CD4-positive, alpha-beta T cell (primary cell): ENCODE measurements at places on chromosomes 11 and 22.

DNA sequence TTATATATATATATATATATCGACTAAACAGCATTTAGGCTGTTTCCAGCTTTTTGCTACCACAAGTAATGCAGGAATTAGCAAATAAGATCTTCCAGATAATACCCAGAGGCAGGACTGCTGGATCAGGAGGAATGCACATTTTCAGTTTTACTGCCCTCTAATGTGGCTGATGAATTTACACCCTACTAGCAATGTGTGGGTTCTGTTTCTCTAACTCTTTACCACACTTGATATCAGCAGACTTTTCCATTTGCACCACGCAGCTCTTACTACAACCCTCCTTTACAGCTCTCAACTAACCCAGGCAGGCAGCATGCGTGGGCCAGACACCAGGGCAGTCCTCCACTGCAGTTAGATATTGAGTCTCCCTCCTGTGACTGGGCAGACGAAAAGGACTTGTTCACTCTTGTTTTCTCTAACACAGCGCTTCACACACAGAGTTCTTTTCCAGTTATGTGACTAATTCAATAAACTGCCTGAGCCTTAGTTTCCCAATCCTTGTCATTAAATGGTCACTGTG is 67.7 kb downstream of the IGLL5 start:
- H3K4me1 ChIP-seq: peaks cover 4% of the 10 kb centered on the region
- H3K36me3 ChIP-seq: no peaks in the 10 kb centered on the region
- no peak for DNase-seq
- no peak overlapping the region for H3K4me3 ChIP-seq
- no peak overlapping the region for H3K27ac ChIP-seq
- peaks cover 23% of the 10 kb centered on the region for H3K27me3 ChIP-seq

DNA sequence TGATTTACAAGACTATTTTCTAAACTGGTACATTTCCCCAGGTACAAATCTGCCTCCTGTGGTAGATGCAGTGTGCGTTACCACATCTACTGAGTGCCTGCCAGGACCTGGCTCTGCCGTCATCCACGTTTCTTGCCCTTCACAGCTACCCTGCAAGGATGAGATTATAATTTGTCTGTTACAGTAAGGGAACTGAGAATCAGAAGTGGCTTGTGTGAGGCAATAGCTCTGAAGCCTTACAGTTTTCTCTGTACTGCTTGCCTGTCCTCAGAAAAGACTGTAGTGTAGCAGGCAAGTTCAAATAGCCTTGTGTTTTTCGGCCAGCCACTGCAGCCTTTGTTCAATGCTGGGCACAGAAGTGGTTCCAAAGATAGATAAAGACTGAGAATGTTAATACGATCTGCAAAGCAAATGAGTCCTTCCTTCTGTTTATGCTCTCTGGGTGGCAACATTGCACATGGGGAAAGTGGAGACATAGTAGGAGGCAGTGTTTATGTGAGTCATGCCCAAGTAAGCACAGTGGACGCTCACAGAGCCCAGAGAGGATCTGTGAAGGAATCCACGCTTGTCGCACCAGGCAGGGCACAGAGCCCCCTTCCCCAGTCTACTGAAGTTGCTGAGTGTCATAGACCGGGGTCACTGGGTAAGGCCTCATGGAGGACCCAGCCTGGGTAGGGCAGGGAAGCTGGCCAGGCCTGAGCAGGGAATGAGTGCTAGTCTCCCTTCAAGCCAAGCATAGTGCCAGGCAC is 49.1 kb downstream of the MICAL2 start:
- no peak overlapping the region for H3K4me3 ChIP-seq
- no peak for DNase-seq
- peaks cover 25% of the 10 kb centered on the region for H3K4me1 ChIP-seq
- H3K36me3 ChIP-seq: no peaks in the 10 kb centered on the region

DNA sequence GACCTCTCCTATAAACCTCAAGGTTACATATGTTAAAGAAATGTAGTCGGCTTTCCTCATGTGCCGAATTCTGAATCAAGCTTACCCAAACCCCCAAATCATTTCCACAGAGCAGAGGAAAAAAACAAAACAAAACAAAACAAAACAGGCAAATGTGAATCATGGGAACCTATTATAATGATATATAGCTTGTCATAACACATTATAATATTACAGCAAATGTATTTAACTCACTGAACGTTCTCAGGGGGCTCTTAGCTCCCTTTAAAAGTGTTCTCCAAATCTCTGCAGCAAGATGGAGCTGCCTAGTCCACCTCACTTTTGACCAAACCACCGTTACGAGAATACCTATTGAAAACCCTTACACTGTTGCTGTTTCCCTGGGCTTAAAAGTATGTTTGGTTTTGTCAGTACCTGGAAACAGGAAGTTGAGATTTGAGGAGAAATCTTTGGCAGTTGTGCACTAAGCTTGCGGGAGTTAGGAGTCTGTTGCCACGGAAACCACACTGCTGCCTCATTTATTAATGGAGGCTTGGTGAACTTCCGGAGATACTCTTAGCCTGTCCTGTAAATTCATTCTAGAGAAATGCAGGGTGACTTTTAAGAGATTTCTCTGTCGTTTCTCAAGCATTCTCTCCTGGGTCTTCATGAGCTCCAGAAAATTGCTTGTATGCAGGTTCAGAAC is 167.0 kb upstream of the RASSF10 start:
- H3K4me1 ChIP-seq: no peaks in the 10 kb centered on the region
- H3K27ac ChIP-seq: no peak overlapping the region
- no peak overlapping the region for H3K4me3 ChIP-seq
- H3K36me3 ChIP-seq: no peaks in the 10 kb centered on the region
- DNase-seq: no peak

- H3K27me3 ChIP-seq: no peaks in the 10 kb centered on the region
- no peak overlapping the region for H3K4me3 ChIP-seq
- DNase-seq: no peak
These were observed 5.4 kb upstream of the OR51A2 start for GRCh38 chr11:4960877-4961276.

DNA sequence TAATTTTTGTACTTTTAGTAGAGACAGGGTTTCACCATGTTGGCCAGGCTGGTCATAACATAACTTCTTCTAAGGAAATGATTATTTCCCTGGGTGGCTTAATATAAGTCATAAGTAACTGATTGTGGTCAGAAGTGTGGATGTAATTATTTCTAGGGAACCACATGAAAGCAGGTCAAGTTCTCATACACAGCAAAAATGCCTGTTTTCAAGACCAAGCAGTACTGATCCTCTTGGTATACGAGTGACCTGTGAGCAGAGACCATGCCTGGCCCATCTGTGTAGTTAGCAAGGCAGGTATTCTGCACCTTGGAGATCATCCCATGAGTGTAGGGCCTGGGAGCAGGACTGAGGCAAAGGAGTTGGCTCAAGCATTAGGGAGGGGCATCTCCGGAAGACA is 32.5 kb upstream of the NUCB2 start:
- no peak for DNase-seq
- no peak overlapping the region for H3K27ac ChIP-seq
- no peaks in the 10 kb centered on the region for H3K36me3 ChIP-seq
- H3K4me3 ChIP-seq: no peak overlapping the region

- no peaks in the 10 kb centered on the region for H3K36me3 ChIP-seq
- no peak overlapping the region for H3K4me3 ChIP-seq
- H3K27me3 ChIP-seq: no peaks in the 10 kb centered on the region
- DNase-seq: no peak
- H3K27ac ChIP-seq: no peak overlapping the region
- no peaks in the 10 kb centered on the region for H3K4me1 ChIP-seq
These were observed 84.9 kb upstream of the TRIM77 start for GRCh38 chr11:89625171-89625570.

GRCh38 chr11:133047036-133047770 is 485.1 kb downstream of the OPCML start:
- no peak overlapping the region for H3K27ac ChIP-seq
- no peaks in the 10 kb centered on the region for H3K4me1 ChIP-seq
- H3K36me3 ChIP-seq: no peaks in the 10 kb centered on the region
